ENCODE measurements at places on chromosomes 2 and 18.

DNA sequence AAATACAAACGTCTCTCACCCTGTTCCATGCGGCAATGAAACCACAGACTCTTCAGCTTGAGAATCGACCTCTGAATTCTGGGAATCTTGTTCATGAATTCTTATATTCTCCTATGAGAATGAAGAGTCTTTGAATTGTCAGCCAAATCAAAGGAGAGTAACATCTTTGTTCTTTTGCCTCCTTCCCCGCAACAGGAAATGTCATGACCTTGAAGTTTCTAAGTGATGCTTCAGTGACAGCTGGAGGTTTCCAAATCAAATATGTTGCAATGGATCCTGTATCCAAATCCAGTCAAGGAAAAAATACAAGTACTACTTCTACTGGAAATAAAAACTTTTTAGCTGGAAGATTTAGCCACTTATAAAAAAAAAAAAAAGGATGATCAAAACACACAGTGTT lies 21.8 kb downstream of the TNFAIP6 start:
- no peak for DNase-seq

DNA sequence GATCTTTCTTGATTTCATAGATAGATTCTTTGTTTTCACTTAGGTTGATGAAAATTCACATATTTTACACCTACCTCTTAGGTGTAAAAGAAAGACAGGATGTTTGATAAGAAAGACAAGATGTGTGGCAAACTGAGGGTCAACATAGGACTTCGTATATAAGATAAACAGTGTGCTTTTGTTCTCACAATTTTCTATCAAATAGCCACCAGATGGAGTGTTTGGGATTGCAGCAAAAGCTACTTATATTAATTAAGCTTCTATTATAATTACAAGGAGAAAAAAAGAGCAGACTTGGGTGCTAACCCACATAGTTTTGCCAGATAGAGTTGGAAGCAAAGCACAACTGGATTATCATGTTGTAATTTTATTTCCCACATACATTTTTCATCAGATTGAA lies 232.9 kb downstream of the CDH7 start:
- DNase-seq, result no peak

GRCh38 chr2:240306185-240306584 lies 129.3 kb upstream of the GPC1 start:
- DNase-seq, result no peak

DNA sequence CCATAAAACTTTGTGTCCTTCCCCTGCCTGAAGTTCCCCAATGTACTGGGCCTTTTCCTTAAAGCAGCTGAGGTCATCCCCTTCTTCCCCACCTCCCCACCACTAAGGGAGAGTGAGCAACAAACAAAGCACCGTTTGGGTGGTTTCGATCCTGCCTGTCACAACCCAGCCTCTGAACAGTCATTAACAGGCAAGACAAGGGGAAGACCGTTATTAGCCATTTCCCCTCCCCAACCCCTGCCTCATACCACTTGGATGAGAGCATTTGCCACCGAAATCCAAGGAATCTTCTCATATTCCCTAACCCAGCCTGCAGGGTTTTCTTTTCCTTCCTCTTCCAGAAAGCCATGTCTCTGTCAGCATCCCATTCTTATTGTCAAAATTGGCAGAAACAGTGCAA lies 65.6 kb downstream of the STRADB start:
- no peak for DNase-seq

GRCh38 chr2:134628453-134628852 lies 90.3 kb downstream of the TMEM163 start:
- no peak for DNase-seq

Measured in heart left ventricle (tissue), 16 donors.